ENCODE measurements at places on chromosomes 7 and 10.

- DNase-seq = no peak
Observed at GRCh38 chr7:108480311-108480710, 24.1 kb upstream of the NRCAM start.

DNA sequence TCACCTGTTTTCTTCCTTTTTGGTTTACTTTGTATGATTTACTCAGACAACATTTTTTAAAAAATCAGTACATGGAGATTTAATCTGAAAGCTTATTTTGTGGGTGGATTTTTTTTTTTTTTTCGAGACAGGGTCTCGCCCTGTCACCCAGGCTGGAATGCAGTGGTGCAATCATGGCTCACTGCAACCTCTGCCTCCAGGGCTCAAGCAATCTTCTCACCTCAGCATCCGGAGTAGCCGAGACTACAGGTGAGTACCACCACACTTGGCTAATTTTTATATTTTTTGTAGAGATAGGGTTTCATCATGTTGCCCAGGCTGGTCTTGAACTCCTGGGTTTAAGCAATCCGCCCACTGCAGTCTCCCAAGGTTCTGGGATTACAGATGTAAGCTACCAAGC is 2.5 kb downstream of the GSTO1 start:
- no peak for DNase-seq

DNA sequence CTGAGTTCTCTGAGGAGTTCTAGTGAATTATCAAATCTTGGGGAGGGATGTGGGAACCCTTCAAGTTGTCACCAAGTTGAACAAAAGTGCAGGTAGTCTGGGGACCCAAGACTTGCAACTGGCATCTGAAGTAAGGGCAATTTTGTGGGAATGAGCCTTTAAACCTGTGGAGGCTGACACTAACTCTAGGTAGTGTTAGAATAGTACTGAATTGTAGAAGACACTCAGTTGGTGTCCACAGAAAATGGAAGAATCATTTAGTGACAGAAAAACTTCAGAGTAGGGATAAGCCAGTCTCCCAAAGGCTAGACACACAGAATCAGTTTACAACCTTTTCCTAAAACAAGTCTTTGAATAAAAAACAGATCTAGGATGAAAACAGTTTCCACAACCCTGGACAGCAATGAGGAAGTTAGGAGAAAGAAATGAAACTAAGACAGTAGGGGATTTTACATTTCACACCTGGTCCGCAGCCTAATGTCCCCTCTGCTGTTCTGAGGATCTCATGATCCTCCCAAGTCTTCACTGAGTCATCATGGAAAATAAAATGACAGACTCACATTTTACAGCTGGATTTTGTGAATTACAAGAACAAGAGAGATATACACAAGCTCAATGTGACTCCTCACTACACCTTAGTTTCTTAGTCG is 23.0 kb upstream of the ING3 start:
- DNase-seq = no peak

DNA sequence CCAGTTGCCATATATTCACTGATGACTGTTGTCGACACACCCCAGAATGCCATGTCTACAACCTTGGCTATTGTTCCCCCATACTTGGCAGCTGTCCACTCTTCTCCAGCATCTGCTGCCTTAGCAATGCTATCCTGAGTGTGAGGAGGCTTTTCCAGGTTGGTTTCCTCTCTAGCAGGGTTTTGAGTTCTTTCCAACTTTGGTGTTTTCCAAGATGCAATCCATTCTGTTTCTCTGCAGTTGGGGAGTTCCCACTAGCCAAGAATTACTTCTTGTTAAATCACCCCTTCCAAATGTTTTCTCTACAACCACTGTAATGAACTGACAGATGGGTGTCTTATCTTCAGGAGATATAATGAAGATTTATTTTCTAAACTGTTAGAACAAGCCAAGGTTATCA is 617.4 kb downstream of the CCSER2 start:
- no peak for DNase-seq

DNA sequence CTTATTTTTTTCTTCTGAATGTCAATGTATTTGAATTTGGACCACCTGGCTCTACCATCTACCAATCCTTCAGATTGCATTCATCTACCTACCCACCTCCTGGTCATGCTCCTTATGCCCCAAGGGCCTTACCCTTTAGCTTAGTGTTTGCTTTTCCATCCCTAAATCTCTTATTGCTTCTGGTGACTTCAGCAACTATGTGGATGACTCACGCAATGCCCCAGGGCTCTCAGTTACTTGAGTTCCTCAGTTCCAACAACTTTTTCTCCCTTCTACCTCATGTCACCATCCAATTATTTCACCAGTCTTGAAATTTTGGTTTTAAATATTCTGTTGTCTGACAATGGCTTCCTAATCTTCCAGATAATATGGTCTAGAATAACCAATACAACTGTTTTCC is 118.9 kb downstream of the CFAP58 start:
- DNase-seq = peak; percentile 24

DNA sequence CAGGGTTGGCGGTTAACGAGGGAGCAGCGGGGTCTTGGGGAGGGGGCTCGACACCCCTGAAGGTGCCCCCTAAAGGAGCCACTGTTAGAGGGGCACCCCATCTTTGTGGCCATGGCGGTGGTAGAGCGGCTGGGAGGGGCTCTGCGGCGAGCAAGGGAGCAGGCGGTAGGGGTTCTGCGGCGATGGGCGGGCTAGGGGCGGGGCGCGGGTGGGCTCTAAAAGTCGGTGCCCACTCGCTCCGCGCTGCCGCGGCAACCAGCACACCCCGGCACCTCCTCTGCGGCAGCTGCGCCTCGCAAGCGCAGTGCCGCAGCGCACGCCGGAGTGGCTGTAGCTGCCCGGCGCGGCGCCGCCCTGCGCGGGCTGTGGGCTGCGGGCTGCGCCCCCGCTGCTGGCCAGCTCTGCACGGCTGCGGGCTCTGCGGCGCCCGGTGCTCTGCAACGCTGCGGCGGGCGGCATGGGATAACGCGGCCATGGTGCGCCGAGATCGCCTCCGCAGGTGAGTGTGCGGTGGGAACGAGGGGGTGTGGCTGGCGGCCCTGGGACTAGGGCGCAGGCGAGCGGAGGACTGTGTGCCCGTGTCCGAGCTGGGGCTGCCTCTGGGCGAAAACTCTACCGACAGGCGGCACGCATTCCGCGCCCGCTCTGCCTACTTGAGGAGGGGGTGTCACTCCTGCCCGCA is at the start of gene MEST:
Gene MEST, plus strand, starts transcription at position 245 of the 682 bp plus-strand sequence. Its CDS starts 229 bp downstream, at position 474.
- no peak for DNase-seq

DNA sequence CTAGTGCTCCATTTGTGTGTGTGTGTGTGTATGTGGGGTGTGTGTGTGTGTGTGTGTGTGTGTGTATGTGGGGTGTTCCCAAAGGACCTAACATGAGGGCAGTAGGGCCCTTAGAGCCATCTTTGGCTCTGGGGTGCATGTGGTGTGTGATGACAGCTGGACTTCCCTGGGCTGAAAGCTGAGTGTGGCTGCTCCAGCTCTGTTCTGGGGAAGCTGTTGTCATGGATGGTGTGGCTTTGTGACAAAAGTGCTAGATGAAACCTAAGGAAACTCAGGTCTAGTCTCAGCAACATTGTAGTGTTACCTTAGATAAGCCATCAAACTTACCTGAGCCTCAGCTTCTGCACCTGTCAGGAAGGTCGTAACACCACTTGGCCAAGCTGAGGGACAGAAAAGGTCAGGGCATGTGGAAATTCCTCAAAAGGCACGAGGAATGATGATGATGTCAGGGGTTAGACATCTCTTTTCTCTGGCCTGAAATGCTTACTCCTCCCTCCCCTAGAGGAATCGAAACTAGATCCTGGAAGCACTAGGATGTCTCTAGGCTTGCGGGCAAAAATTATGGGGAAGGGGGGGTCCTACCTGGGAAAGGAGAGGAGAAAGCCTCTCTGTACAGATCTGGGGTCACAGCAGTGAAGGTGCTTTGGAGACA is 115.4 kb downstream of the RPS24 start:
- peak; percentile 15 for DNase-seq

GRCh38 chr10:47285381-47286115 is 14.4 kb upstream of the GDF10 start:
- no peak for DNase-seq

DNA sequence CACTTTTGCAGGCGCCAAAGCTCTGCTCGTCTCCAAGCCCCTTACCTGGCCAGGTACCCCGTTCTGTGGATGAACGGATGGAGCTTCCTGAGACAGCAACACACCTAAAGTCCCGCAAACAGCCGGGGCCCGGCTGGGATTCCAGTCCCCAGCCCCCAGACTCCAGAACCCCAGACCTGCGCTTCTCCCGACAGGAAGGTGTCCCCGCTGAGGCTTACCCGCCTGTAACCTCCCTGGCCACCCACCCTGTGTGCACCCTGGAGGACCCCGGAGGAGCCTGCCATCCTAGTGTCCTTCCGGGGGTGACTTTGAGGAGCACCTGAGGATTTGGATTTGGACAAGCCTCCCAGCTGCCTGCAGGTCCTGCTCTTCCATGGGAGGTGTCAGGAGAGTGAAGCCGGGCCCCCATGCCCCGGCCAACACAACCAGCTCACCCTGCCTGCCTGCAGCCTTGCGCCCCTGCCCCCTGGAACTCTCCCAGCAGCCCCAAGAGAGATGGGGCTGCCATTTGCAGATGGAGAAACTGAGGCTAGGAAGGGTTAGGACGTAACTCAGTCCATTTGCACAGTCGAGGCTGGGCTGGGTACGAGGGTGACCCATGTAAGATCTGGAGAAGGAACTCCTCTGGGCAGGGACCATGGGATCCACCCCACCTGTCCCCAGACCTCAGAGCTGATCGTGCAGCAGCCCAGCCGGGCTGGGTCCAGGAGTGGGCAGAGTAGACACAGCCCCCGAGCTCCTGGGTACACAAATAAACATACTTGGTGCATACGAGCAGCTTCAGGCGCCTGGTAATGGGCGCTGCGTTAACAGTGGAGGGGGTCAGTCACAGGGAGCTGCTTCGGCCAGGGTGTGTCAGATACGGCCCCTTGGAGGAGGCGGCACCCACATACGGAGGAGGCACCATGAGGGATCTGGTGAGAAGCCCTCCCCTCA is 31.9 kb downstream of the UNCX start:
- no peak for DNase-seq

DNA sequence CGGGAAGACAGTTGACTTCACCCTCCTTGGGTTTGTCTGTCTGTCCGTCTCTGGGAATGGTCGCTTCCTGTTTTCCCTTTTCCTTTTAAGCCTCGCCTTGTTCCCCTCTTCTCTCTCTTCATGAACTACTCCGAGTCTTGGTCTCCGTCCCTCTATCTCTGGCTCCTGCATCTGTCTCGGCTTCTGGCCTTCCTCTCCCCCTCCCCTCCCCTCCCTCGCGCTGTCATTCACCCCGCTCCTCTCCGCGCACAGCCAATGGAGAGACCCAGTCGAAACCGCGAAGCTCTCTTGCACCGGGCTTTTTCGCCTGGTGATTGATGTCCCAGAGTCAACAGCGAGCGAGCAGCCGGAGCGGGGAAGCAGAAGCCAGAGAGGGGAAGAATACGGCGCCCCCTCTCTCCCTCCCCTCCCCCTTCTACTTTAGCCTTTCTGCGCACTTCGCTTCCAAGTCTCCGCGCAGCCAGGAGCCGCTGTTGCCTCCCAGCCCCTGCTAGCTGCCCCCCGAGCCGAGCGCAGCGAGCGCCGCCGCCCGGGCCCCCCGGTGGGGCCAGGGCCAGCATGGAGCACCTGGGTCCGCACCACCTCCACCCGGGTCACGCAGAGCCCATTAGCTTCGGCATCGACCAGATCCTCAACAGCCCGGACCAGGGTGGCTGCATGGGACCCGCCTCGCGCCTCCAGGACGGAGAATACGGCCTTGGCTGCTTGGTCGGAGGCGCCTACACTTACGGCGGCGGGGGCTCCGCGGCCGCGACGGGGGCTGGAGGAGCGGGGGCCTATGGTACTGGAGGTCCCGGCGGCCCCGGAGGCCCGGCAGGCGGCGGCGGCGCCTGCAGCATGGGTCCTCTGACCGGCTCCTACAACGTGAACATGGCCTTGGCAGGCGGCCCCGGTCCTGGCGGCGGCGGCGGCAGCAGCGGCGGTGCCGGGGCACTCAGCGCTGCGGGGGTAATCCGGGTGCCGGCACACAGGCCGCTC is at the start of gene TLX1:
Gene TLX1, plus strand, starts transcription at position 317 of the 978 bp plus-strand sequence. Its CDS starts 242 bp downstream, at position 559.
- no peak for DNase-seq

DNA sequence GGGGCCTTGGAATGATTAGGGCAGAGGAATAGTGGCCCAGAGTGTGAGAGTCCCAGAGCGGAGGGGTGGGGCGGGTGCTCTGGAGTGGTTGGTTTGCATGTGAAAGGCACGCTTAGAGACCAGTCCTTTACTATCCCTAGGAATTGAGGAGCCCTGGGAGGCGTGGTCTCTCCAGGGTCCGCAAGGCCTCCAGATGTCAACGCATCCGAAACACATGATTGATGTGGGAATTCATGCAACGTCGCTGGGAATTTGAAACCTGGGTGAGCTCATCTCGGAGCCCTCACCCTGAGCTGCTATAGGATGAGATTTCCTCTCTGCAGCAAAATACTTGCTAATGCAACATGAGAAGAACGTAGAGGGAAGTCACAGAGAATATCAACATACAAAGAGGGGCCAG is 51.2 kb downstream of the NPTX2 start:
- DNase-seq = no peak

DNA sequence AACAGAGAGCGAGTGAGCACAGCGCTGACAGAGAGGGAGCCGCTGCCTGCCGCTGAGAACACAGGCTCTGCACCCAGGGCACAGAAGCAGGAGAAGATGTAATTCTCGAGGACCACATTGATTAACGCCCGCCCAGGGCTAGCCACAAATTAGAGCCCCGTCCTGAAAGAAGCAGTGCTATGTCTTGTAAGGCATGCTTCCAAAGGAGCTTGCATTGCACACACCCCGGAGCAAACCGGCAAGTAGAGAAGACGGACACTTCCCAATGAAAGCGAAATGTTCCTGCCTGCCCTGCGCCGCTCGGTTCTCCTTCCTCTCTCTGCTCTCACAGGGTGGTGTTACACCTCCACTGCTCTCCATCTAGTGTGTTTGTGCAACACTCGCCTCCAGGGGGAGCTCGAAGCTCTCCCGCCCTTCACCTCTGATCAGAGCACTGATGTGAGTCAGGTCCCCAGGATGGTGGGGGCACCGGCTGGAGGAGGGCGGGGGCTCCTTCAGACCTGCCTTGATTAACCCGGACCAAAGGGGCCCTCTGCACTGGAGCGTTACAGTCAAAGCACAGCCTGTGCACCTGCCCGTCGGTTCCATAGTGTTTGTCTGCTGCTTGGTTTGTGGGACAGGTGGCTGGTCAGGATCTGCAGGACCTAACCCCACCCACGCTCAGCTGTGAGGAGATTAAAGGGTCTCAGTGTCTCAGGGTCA is 316.5 kb downstream of the ADARB2 start:
- no peak for DNase-seq

DNA sequence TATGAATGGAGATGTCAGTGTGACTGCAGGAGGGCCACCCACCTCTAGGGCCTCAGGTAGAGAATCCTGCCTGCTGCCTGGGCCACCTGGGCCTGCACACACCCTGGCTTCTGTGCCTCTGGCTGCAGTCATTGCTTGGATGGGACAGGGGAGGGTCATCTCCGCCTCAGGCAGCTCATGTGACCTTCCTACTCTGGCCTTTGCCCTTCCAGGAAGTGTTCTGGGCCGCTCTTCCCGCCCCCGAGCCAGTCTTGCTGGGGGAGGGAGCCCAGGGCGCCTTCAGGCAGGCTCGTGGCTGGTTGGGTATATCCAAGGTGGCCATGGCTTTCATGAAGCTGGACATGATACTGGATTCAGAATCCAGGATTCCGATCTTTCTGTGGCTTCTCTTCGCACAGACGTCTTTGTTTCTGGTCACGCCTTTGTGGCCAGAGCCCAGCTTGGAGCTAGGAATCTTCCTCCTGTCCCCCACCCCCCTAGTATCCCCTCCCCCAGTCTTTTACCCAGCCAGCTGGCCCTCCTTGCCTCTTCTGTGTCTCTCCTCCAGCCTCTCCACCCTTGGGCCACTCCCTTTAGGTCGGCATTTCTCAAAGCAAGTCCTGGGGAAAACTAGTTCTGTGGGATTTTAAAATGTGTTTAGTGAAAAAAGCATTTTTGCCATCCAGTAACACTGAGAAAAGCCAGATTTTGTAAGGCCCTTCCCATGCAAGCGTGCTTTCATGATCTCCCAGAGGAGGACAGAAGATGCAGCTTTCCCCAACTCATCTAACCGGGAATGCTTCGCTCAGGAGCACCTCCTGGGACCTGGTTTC is 119.6 kb downstream of the ZMIZ1 start:
- DNase-seq = no peak
